Activated T-helper 1 cell treated with Interleukin-2 at 50 U/mL for 16 hours (primary cell): ENCODE measurements at places on chromosomes 3 and 15.

DNA sequence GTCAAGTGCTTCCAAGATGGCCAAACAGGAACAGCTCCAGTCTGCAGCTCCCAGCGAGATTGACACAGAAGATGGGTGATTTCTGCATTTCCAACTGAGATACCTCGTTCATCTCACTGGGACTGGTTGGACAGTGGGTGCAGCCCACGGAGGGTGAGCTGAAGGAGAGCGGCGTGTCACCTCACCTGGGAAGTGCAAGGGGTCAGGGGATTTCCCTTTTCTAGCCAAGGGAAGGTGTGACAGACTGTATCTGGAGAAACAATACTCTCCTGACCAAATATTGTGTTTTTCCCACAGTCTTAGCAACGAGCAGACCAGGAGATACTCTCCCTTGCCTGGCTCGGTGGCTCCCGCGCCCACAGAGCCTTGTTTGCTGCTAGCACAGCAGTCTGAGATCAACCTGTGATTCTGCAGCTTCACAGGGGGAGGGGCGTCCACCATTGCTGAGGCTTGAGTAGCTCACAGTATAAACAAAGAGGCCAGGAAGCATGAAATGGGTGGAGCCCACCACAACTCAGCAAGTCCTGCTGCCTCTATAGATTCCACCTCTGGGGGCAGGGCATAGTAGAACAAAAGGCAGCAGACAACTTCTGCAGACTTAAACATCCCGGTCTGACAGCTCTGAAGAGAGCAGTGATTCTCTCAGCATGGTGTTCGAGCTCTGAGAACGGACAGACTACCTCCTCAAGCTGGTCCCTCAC is 293.5 kb upstream of the SUCLG2 start:
- DNase-seq: peak; percentile 55

DNA sequence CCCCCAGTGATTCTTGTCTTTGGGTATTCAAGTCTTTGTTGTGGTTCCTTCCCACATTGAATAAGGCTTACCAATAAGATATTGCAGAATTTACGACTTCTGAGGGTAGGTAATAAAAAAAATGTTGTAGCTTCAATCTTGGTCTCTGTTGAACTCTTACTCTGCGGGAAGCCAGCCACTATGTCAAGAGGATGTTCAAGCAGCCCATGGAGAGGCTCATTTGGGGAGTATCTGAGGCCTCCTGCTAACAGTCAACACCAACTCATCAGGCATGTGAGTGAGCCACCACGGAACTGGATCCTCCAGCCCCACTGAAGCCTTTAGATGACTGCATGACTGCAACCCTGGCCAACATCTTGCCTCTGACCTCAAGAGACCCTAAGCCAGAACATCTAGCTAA is 3.2 kb upstream of the TBC1D23 start:
- DNase-seq: no peak

DNA sequence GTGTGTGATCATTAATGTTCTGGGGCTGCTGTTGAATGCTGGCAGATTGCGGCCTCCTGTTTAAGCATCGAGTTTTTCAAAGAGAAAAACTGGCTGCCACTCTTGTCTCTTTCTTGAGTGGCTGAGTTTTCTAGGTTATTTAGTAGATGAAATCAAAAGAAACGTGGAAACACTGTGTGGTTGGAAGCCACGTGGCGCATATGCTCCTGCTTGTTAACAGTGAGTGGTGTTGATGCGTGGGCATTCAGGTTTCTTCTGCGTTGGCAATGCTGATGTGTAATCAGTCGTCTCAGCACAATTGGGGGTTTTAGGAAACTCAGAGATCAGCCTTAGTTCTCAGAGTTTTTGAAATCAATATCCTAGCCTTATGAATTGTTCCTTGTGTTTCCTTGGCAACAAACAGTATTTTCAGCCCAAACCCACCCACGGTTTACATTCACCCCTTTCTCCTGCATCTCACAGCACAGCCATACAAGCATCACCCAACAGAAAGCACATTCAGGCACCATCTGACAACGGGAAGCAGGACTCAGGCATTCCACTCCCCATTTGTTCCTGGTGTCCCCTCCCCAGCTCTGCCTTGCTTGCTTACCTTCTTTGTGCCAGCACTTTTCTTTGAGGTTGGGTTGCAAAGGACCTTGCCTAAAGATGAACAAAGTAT is 74.7 kb downstream of the SEC22A start:
- no peak for DNase-seq

- no peak for DNase-seq
These were observed 34.9 kb upstream of the SLC25A36 start for GRCh38 chr3:140906785-140907184.

GRCh38 chr3:100833483-100833882 is 124.2 kb downstream of the TFG start:
- DNase-seq: no peak

DNA sequence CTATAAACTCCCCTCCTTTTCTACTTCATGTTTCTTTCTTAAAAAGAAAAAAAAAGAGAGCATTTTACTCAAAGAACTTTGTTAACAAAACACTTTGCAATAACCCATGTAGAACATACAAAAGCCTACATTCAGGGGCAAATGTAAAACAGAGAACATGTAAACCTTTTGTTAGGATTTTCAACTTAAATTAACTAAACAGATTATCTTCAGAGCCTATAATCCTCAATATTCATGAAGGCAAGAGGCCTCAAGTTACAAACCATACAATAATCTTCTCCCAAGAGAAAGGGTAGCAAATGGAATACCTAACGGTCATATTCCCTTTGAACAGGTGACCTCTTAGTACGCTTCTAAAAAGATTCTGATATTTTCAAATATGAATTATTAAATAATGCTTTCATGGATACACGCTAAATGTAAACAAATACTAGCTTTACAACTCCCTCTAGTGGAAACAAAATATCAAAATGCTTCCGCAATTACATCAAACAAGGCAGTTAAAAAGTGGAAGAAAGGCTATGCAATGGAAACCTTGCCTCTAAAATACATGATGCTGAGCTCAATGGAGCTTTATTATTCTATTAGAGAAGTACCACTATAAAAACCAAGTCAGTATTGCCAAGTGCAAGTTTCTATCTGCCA is 9.9 kb downstream of the CEP152 start:
- no peak for DNase-seq

DNA sequence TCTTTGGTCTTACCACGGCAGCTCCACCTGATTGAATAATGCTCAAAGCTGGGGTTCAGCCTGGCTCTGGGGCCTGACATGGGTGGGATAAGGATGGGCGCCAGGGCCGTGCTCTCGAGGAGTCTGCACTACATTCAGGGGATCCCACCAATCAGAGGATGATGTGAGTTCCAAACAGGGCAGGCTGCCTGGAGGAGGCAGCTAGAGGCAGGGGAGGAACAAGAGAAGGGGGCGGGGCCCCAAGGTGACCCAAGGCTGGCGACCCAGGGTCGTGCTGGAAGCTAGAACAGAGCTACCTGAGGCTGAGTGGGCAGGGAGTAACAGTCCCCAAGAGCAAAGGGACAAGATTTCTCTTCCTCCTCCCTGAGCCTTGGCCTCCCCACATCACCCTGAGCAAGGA is 56.1 kb downstream of the PCSK6 start:
- no peak for DNase-seq

GRCh38 chr3:55782807-55783206 is 295.7 kb upstream of the WNT5A start:
- no peak for DNase-seq

DNA sequence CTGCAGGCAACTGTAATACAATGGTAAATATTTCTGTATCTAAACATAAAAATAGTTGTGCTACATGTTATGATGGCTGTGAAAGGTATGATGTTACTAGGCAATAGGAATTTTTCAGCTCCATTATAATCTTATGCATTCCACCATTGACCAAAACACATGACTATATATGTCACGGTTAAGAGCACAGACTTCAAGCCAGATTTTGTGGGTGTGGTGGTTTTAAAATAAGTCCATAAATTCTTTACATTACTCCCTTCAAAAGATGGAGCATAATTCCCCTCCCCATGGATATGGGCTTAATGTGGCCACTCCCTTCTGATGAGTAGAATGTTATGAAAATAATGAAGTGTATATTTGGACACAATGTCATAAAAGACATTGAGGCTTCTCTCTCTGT is 88.4 kb upstream of the TBC1D5 start:
- DNase-seq: no peak

DNA sequence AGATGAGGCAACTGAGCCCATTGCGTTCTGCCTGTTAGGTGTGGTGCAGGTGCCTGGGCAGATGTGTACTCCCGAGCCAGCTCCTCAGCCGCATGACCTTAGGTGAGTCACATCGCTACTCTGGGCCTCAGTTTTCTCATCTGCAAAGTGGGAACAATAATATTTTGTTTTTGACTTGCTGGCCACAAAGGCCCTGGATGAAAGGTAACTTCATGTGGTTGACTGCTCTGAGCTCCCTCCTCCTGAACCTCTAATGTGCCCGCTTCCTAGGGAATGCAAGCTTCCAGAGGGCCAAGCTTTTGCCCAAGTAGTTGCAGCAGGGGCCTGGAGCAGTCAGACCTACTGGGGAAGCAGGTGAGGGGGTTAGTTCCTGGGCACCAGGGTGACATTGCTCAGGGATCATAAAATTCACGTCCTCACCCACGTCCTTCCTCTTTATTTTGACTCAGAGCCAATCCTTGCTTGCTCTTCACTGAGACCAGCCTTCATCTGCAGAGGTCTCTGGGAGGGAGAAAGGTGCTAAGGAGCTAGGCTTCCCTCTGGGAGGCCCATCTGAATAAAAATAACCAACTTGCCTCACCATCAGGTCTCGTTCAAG is 149.0 kb upstream of the TLE3 start:
- no peak for DNase-seq

DNA sequence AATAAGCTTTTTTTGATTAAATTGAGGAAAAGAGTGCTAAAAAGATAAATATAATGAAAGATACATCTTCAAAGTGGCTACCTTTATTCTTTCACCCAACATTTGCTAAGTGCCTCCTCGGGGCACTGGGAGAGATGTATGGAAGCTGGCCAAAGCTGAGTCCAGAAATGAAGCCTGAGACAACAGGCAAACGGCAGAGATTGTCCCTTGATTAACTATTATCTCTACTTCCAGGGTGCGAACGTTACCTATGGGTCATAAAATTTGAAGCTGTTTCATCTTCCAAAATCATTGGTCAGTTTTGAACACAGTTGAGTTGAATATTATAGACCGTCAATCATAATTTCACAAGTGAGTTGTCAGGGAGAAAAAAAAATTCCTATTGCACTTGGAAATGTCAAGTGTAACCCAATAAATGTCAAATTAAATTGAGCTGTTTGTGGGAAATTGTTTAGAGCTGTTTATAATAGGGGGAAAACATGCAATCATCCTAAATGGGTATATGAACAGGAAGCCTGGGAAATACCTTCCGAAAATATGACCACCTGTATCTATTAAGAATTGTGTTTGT is 73.9 kb downstream of the SUCLG2 start:
- DNase-seq: no peak

DNA sequence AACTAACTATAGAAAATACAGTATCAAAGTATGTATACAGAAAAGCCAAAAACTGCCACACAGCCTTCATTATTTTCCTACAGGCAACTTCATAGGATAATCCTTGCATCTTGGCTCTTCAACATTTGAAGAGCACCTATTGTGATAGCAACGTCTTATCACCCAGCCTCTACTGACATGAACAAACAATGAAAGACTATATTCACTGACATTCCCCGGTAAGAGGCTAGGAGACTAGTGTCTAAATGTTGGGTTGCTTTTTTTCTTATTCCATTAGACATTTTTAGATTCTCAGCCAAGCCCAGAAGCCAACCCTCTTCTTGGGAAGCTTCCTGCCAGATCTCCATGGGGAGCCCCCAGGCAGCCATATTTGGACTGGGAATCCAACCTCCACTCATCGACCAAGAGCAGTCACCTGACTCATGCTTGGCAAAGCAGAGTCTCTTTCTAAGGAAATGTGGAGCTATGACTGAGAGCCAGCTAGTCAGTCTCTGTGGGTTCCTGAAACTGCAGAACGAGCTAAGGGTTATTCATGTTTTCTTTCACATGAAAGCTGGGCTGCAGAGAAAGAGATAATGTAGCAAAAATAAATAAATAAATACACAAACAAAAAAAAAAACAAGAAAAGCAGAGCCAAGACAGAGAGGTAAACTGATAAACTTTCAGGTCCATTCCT is 227.5 kb downstream of the MAGI1 start:
- no peak for DNase-seq

DNA sequence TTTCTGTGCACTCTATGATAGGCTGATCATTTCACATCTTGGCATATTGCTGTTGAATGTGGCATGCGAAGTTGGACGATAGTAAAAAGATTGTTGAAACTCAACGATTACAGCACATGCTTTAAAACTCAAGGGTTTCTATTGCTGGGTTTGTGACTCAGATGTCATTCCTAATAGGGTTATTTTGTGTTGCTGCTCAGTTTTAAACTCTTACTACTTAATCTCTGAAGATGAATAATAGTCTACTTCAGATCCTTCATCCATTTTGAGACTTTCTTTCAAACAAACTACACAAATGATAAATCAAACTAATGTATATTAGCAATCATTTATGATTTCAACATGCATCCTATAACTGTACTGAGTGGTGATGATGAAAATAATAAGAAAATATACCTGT is 71.3 kb upstream of the MBNL1 start:
- no peak for DNase-seq

DNA sequence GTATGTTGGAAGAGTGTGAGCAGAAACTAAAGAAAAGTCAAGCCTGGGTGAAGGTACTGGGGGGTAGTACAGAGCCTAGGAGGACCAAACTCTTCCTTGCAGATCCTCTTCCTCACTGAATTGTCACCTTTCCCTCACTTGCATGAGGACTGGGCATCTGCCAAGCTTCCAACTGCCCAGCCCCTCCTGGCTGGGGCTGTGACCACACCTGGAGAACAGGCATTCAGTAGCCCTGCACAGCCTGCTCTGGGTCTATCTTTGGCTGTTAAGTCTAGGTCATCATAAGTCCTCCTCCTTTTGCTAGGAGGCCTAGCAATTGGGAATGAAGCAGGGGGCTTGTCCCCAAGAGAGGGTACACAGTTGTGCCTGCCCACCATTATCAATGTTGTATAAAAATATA is 55.2 kb downstream of the CAPN7 start:
- DNase-seq: no peak

- no peak for DNase-seq
These were observed 314.1 kb downstream of the NLGN1 start for GRCh38 chr3:173711619-173712018.

- DNase-seq: no peak
These were observed 30.6 kb downstream of the ABCC5 start for GRCh38 chr3:183987000-183987600.
